ENCODE measurements at places on chromosomes 4 and X. TPM values are rescaled to one million over a fixed set of nuclear protein-coding genes. Genes with fewer than 3 reads are reported as not detected.

Gene GNRHR
- not detected for total RNA-seq

Gene PAGE2B
- total RNA-seq = not detected

Gene ALAS2
- 0.31 TPM for total RNA-seq

Gene DNAAF6
- total RNA-seq = not detected
